NCI-H446 (cell line): ENCODE measurements at places on chromosomes 2 and 18.

DNA sequence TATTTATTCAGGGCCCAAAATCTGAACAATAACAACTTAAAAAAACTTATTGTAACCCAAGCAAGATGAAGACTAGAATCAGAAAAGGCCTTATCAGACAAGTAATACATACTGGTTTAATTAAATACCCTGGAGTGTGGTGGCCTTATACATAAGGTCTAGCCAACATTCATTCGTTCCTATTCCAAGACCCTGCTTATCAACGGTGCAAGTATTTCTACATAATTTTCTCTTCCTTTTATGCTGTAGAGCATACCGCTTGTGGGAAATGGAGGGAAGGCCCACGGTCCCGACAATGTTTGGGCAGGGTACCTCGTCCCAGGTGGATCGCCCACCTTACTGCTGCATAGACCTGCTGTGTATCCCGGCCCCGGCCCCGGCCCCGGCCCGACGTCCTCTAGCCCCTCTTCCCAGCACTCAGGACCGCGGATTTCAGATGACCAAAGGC, 708 bp downstream of the ZNF24 start:
- DNase-seq = no peak

DNA sequence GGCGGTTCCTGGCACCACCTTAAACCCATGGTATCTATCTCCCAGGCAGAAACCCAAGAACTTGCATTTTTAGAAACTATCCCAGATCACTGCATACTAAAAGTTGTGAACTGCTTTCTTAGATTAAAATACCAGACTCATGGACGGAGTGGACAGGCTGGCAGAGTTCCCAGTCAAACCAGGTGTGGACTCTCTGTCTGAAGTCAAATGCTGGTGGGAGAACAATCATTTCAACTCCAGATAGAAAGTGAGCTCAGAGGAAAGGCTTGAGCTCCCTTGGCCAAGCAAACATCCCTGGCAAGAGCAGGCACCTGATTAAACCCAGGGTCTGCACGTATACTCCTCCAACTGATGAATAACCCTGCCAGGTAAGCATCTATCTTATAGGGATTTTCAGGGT, 19.5 kb downstream of the NXPH2 start:
- DNase-seq = no peak

DNA sequence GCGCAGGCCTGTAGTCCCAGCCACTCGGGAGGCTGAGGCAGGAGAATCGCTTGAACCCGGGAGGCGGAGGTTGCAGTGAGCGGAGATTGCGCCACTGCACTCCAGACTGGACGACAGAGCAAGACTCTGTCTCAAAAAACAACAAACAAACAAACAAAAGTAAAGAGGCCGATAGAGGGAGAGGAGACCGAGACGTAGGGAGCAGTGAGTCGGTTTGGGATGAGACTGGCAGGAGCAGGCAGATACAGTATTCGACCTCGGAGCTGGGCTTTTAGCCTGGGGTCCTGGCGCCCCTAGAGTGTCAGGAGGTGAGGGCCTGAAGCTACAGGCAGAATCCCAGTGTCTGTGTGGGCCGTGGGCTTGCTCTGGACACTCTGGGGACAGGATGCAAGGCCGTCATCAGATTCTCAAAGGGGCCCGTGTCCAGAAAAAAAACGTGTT, 51.2 kb downstream of the SLC4A1AP start:
- no peak for DNase-seq

- no peak for DNase-seq
Measured at GRCh38 chr2:177106212-177106611, 106.4 kb upstream of the HNRNPA3 start.

DNA sequence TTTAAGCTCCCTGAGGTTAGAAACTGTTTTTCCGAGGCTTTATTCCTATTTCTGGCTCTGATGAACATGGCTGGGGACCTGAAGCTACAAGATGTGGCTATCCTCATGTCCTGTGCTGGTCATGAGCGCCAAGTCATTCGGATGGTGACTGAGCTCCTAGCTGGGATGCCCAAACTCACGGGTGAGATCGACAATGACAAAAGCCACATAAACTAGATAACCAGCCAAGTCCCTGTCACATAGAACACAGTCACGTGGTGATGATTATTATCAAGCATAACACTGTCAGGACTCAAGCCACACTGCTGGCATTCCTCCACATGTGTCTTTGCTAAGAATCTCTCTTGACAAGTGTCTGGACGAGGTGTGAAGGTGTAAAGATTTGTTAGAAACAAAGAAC, 274.9 kb downstream of the CLIP4 start:
- no peak for DNase-seq

DNA sequence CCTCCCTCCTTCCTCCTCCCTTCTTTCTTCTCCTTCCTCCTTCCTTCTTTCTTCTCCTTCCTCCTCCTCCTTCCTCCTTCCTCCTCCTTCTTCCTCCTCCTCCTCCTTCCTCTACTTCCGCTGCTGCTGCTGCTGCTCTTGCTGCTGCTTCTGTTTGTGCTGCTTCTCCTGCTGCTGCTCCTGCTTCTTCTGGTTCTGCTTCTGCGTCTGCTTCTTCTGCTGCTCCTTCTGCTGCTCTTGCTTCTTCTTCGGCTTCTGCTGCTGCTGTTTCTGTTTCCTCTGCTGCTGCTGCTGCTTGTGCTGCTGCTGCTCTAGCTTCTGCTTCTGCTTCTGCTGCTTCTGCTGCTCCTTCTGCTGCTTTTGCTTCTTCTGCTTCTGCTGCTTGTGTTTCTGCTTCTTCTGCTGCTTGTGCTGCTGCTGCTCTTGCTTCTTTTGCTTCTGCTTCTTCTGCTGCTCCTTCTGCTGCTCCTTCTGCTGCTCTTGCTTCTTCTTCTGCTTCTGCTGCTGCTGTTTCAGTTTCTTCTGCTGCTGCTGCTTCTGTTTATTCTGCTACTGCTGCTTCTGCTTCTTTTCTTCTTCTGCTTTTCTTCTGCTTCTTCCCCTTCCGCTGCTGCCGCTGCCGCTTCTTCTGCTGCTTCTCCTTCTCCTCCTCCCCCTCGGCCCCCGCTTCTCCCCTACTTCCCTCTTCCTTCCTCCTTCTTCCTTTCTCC, 8.6 kb downstream of the SNRNP27 start:
- DNase-seq = no peak

DNA sequence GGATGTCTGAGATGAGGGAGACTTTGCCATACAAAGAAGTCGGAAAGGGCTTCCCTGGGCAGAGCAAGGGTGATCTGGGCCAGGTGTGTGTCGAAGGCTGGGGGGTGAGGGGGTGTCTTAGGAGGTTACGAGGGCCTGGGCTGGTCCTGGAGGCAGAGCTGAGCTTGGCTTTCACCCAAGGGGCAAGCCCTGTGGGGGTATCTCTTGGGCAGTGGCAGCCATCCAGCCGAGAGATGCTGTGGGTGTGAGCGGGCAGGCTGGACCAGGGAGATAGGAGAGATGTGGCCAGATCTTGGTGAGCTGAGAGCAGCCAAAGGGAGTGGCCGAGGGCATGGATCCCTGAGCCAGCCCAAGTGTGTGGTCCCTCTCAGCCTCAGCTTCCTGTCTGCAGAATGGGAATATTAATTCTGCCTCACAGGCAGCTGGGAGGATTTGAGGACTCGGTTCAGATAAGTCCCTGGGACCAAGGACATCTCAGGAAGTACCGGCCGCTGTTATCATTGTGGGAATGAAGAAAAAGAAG, 33.0 kb downstream of the MAL start:
- no peak for DNase-seq

DNA sequence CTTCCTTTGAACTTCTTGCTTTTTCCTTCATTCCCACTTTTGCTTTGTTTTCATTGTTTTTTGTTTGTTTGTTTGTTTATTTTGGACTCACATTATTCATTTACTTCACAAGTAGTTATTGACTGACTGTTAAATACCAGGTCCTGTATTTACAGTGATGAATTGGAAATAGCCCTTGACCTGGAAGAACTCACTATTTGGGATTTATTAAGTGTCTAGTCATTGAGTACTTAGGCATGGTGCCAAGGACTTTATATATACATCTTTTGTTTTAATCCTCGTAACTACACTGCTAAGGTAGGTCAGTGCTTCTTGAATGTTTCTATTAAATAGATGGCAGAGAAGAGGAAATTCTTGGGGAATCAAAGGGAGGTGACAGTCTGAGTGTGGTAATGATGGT, 11.1 kb downstream of the SPOPL start:
- DNase-seq = no peak

DNA sequence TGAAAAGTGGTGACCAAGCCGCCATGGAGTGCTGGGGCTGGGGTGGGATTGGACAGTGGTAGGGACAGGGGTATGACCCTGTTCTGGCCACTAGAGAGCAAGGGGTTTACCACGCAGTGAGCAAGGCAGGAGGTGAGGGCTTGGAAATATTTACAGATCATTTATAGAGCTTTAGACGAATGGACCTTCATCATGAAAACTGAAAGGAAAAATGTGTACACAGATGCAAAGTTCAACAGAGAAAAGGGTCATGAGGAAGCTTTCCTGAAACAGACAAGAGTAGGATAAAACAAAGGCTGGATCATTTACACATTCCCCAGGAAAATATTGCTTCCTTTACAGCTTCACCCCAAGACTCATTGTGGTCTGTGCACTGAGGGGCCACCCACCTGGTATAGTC, 130.5 kb upstream of the SMAD2 start:
- no peak for DNase-seq

DNA sequence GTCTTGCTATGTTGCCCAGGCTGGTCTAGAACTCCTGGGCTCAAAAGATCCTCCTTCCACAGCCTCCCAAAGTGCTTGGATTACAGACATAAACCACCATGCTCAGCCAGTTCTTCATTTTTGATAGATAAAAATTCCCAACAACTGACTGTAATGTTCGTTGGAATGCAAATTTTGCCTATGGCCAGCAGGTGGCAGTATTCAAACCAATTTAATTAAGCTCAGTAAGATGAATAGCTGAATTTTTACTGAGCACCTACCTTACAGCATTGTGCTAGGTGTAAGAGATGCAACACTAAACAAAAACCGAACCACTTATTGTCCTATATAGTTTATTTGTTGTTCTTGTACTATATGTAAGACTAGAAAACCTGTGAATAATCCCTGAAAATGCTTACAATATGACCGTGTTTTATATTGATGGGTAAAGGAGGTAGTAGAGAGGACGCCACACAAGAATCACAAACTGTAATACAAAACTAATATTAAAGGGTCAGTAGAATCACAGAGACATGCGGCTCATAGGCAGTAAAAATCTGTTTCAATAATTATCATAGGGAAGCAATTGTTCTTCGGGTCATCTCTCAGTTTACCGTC, 8.2 kb upstream of the TMEM182 start:
- peak; percentile 2 for DNase-seq

GRCh38 chr2:5691985-5692529, at the start of gene SOX11:
Gene SOX11 (plus strand): TSS chr2:5692384. CDS start chr2:5692722, 338 bp downstream.
- peak; percentile 80 for DNase-seq

DNA sequence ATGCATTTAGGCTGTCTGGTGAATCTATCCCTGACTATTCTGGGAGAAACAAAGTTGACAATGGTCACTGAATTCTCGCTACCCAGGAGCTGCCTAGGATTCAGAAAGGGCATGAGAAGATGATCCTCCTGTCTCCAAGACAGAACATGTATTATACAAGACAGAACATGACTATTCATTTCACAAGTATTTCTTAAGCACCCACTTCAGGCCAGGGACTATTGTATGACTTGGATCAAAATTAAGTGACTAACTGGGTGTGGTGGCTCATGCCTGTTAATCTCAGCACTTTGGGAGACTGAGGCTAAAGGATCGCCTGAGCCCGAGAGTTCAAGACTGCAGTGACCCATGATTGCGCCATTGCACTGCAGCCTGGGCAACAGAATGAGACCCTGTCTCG, 235.8 kb upstream of the RAB12 start:
- no peak for DNase-seq

DNA sequence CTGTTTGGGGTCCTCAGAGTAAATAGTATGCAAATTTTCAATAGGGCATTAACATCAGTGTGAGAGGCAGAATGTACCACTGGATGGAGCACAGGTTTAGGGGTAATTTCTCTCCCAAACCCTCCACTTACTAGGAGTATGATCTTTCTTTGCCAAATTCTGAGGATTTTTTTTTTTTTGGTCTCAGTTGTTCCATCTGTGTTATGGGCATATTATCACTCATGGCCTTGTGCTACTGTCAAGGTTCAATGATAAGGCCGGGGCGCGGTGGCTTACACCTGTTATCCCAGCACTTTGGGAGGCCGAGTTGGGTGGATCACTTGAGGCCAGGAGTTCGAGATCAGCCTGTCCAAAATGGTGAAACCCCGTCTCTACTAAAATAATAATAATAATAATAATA, 30.2 kb upstream of the ZEB2 start:
- no peak for DNase-seq

GRCh38 chr2:199982126-199982843, 26.9 kb downstream of the MAIP1 start:
- no peak for DNase-seq

DNA sequence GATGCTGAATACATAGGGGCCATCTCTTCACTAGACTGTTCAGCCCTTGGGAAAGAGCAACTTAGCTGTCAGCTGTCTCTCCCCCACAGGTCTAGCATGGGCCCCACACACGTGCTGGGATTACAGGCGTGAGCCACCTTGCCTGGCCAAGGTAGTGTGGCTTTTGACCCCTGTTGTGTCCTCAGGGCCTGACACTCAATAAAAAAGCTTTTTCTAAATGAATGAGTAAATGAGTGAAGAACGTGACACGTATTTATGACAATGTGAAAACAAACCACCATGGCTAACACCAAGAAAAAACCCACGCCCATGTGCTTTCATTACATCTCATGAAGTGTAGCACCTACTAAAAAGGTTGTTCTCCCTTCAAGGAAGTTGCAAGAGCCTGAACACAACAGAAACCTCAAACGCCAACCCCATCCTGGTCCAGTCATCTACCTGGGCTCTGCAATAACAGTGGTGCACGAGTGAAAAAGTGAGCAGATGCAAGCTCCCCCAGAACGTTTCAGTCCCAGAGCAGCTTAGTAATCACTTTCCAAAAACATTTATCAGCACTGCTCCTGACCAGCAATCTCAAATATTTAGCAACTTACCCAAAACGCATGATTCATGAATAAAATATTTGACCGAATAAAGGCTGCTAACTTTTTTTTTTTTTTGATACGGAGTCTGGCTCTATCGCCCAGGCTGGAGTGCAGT, 3.4 kb downstream of the WDFY1 start:
- no peak for DNase-seq

GRCh38 chr2:194742706-194743105, 914.3 kb upstream of the SLC39A10 start:
- DNase-seq = no peak

DNA sequence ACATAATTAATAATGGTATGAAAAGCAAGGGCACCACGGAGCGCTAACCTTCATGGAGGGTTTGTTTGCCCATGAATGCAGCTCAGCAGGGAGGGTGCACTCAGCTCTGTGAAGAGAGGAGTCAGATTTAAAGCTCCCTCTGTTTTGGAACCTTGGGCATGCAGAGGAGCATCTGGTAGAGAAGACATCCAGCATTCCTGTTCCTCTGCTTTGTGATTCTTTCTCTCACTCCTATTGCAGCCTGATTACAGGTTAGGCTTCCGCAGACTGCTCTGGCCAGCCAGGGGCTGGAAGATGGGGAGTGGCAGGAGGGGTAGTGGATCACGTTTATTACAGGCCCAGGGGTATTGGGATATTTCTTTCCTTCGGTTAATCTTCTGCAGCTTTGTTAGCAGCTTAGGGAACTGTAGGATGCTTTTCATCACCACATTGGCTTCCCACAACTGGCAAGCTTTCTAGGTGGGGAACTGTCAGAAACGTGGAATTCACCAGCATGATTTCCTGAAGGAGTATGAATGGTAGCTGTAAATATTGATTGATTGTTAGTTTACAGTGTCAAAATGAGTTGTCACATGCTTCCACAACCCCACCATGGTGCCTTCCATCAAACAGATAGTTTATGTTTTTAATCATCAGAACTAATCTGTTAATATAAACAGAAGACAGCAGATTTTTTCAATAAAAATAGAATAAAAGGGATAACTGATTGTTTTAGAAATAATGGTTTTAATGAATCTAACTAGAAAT, 201.1 kb downstream of the VAPA start:
- DNase-seq = no peak
